ENCODE measurements at places on chromosomes 7 and 10.

DNA sequence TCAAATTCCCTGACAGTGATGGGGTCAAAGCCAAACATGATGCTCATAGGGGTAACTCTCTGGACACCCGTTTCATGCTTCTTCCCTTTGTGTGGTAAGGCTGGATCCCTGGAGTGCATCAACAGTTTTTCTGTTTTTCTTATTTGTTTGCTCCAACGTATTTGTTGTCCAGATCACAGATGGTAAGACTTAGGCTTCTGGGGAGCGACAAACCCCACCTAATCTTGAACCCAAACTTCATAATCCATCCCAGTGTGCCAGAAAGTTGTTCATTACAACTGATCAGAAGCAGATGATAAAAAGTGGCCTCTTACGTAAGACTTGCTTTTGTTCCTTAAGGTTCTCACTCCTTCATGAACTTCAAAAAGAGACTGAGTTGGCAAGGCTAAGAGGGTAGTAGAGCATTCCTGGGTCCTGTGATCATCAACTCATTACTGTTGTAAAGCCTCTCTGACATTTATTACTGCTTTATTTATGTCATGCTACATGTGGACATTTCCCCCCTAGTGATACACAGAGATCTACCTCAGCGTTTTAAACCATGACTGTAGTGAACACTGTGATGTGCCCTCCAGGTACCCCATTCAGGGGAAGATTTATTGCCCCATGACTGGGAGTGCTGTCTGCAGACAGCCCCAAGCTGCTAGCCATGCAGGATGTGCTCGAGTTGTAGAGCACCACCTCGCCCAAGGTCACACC is 125.6 kb downstream of the CCDC71L start:
- no peak for DNase-seq

DNA sequence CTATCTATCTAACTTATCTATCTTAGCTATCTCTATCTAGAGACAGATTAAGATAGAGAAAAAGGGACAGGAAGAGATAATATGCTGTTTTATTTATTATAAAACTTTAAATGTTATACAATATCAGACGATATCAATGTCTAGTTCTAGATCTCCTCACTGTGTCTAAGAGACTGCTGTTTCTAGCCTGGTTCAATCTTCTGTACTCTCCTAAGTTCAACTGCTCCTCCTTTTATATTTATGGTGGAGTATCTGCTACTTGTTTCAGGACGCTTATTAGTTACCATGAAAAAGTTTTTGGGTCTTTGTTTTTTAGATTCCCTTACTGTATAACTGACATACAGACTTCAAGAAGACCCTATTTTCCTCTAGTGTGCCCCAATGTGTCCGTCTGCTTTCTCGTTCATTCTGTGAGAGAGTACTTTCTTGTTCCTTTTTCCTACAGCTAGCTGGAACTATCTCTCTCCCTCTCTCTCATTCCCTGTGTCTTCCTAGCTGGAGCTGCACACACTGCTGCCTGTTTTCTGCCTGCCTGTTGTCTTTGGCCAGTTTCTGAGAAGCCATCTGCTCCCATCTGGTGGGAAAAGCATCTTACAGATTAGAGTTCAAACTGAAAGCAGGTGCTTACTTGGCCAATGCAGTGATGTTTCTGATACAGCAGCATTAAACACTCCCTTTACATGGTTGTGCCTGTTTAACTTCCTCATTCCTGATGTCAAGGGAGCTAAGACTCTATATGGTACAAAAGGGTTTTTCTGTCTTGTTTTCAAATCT is 49.4 kb upstream of the ARL4A start:
- peak; percentile 19 for DNase-seq

GRCh38 chr7:151773797-151774196 is 103.1 kb downstream of the PRKAG2 start:
- DNase-seq, result no peak

- no peak for DNase-seq
Measured at GRCh38 chr7:151809146-151809863, 67.6 kb downstream of the PRKAG2 start.

DNA sequence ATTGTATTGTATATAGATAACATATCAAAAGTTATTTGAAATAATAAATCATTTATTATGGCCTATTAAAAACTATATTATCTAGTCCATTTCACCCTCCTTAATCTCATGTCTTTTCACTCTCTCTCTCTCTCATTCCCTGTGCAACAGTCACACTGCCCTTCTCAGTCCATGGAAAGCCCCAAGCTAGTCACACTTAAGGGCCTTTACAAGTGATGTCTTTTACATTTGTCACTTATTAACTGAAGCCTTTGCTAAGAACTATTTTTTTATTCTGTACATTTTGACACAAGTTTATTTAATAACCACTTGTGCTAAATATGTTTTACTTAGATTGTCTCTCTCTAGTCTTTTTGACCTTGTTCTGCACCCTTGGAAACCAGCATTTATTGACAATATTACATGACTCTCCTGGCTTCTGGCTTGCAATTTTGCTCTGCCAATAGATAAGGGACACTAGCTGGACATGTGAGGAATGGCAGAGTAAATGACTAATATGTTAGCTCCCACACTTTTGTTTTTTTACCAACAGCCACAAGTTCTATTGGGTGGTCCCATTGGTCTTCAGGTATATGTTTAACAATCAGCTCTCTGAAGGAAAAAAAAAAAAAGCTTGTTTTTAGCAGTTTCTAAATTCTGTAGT is 706.8 kb upstream of the POT1 start:
- DNase-seq, result no peak

- DNase-seq, result peak; percentile 43
Measured at GRCh38 chr7:137943132-137943551, 58.7 kb downstream of the CREB3L2 start.

GRCh38 chr10:6199131-6199733 is 3.5 kb upstream of the PFKFB3 start:
- no peak for DNase-seq

DNA sequence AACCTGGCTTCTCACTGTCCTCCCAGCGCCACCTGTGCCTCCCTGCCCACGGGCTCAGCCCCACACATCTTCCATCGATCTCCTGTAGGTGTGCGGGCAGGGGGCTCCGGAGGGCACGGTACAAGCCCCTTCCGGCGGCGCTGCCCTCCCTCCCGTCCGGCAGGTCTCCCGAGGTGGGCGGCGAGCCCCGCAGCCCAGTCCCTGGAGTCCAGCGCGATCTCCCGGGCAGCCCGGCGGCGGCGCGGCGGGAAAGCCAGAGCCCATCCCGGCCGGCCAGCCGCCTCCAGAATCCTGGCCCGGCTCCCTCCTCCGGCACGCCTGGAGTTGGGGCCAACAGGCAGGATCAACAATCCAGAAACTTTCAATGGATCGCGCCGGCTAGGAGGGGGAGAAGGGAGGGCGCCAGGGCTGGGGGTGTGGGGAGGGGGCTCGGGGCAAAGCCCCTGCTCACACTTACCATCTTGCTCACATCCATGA is 100.1 kb downstream of the HIP1 start:
- no peak for DNase-seq

DNA sequence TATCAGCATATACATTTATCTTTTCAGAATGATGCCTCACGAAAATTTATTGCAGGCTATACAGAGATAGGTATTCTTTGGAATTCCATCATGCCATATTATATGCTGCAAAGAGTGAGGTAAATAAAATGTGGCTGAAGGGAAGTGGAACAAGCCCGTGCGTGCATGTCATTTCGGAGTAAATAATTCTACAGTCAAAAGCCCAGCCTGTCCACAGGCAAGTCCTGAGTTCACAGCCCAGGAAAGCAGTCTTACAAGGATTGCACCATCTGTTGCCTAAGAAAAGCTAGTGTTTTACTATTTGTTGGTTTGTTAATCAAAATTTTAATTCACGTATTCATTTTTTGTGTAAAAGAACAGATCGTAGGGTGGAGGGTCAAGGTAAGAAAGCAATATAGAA is 292.4 kb upstream of the AKR1E2 start:
- no peak for DNase-seq

DNA sequence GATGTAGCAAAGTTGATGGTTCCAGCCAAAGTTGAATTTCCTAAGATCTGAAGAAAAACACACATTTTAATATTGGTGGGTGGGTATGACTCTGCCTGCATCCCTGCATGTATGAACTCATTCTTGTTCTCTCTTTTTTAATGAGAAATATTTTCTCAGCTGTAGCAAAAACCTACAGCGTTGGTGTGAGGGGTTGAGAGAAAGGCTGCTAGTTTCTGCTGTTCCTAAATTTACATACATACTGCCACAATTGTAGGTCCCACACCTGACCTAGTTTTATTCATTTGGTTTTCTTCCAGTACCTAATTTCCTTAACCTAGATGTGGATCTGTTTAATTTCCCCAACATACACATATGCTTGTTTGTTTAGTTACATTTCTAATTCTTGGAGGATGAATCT is 4.6 kb downstream of the AGFG2 start:
- DNase-seq, result no peak

GRCh38 chr7:154906736-154907355 is 96.1 kb downstream of the PAXIP1 start:
- no peak for DNase-seq

DNA sequence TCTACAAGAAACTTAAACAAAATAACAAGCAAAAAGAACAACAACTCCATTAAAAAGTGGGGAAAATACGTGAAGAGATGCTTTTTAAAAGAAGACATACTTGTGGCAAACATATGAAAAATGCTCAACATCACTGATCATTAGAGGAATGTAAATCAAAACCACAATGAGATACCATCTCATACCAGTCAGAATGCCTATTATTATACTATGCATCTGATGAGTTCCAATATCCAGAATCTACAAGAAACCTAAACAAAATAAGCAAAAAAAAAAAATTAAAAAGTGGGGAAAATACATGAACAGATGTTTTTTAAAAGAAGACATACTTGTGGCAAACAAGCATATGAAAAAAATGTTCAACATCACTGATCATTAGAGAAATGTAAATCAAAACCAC is 29.6 kb upstream of the AKR1C3 start:
- no peak for DNase-seq

- no peak for DNase-seq
Measured at GRCh38 chr10:125549653-125550052, 133.3 kb downstream of the TEX36 start.

GRCh38 chr10:86960003-86960862 is 1.8 kb downstream of the SNCG start:
- peak; percentile 67 for DNase-seq

- no peak for DNase-seq
Measured at GRCh38 chr7:19117870-19118608, 603 bp upstream of the TWIST1 start.

DNA sequence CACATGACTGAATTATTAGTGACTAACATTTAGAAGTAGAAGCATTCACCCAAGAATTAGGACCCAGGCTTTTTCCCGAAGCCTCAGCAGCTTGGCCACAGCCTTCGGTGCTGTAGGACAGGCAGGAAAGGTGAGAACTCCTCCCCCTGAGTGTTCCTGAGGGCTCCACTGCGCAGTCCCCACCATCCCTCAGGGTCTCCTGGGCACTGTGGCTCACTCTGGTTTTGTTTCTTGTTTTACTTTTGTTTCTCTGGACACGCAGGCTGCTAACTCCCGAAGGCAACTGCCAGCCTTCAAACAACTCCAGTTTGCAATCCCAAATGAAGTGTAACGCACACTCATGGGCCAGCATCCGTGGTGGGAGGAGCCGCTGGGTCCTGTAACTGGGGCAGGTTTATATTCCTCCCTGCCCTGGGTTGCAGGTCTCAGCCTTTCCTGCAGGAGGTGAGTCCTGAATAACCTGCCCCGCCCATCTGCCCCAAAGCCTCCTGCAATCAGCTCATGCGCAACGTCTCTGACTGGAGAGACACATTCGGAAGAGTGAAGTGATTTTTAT is 492.9 kb downstream of the PTPRN2 start:
- no peak for DNase-seq

DNA sequence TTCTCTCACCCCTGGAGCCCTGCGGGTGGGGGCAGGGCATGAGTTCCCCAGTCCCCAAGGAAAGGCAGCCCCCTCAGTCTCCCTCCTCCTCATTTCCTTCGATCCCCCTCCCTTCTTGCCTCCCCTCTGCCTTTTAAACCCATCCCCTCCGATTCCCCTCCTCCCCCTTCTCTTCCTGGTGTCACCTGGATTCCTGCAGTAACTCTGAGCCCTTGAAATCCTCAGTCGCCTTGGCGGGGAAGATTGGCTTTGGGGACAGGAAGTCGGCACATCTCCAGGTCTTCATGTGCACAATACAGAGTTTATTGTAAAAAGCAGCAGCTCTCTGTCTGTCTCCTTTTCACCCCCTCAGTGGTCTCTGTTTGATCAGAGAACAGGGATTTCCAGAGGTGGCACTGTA is 1.3 kb upstream of the MUC12 start:
- DNase-seq, result no peak

GRCh38 chr10:91313796-91314485 is 93.5 kb downstream of the PCGF5 start:
- no peak for DNase-seq

GRCh38 chr10:127888521-127889312 is 4.0 kb downstream of the CLRN3 start:
- no peak for DNase-seq

GRCh38 chr10:107427016-107427415 is 262.5 kb upstream of the SORCS1 start:
- DNase-seq, result no peak

- peak; percentile 85 for DNase-seq
Measured at GRCh38 chr7:150962553-150963399, 15.3 kb downstream of the KCNH2 start.

- DNase-seq, result no peak
Measured at GRCh38 chr7:130303127-130303526, 10.2 kb downstream of the CPA4 start.

- no peak for DNase-seq
Measured at GRCh38 chr7:135914346-135914745, 62.8 kb downstream of the MTPN start.

DNA sequence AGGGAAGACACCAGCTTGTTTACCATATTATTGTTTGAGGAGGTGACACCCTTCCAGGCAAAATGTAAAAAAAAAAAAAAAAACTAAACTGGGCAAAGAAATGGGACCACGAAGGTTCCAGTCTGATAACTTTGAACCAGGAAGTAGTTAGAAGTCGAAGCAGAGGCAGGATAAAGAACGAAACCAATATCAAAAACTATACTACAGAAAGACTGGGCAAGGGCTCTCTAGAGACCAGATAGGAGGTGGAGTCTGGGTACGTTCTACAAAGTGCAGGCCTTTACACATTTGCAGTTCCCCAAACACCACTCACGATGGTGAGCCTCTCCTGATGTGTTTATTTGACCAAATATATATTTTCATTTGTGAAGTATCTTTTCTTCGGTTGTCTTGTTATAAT is 125.7 kb upstream of the CDK1 start:
- no peak for DNase-seq

- DNase-seq, result no peak
Measured at GRCh38 chr7:13111230-13111629, 423.8 kb downstream of the ARL4A start.

DNA sequence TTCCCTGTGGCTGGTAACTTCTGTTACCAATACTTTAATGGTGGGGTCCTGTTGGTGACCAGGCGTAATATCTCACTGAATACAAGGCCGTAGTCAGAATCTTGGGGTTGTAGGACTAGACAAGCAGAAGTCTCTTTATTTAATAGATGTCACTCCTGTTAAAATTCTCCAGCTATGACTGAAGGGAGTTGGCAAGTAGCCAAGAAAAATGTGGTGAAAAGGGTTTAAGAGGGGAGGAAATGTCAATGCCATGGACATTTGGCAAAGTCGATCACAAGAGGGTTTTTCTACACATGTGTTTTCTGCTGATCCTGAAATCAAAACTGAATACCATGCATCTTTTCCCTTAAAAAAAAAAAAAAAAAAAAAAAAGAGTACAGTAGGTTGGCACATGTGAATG is 533.5 kb downstream of the AUTS2 start:
- DNase-seq, result peak; percentile 10
